GM12891 (cell line): ENCODE measurements at places on chromosomes 6 and 20.

- no peak for DNase-seq
These were observed 3.0 kb upstream of the GUCA1B start for GRCh38 chr6:42197555-42198362.

GRCh38 chr6:118905851-118906250 is 11.9 kb downstream of the ASF1A start:
- no peak for DNase-seq

GRCh38 chr20:11101243-11101642 is 427.4 kb upstream of the JAG1 start:
- no peak for DNase-seq

DNA sequence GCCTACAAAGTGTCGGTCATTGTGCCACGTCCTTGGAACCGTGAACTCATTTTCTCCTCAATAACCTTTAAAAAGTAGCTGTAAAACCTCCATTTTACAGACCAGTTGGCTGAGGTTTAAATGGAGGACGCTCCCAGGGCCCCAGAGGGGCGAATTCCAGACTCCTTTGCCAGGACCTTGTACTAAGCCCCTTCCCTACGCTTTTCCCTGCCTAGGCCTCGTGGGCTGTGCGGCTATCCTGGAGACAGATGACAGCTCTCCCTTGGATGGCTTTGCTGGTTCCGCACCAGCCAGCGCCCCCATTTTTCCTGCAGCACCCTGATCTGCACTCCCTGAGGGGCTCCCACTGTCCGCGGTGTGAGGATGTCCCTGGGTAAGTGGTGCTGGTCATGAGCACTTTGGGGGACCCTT is 12.1 kb upstream of the SNHG17 start:
- no peak for DNase-seq

- DNase-seq: no peak
These were observed 1.1 kb upstream of the ZNF343 start for GRCh38 chr20:2509794-2510193.
